ENCODE measurements at places on chromosomes 6 and 20. TPM values are rescaled to one million over a fixed set of nuclear protein-coding genes. Genes with fewer than 3 reads are reported as not detected.

PREX1 gene
- total RNA-seq = 65.5 TPM

BPIFB4 gene
- total RNA-seq = not detected

RNF182 gene
- total RNA-seq = not detected

IMPG1 gene
- not detected for total RNA-seq

ADGB gene
- total RNA-seq = not detected

PRND gene
- not detected for total RNA-seq

TCF15 gene
- total RNA-seq = 0.12 TPM

CLPSL1 gene
- total RNA-seq = not detected
